ENCODE measurements at places on chromosomes 1 and 21.
A peak's percentile ranks its signal among the peaks of the same experiment; 100 is the strongest.

DNA sequence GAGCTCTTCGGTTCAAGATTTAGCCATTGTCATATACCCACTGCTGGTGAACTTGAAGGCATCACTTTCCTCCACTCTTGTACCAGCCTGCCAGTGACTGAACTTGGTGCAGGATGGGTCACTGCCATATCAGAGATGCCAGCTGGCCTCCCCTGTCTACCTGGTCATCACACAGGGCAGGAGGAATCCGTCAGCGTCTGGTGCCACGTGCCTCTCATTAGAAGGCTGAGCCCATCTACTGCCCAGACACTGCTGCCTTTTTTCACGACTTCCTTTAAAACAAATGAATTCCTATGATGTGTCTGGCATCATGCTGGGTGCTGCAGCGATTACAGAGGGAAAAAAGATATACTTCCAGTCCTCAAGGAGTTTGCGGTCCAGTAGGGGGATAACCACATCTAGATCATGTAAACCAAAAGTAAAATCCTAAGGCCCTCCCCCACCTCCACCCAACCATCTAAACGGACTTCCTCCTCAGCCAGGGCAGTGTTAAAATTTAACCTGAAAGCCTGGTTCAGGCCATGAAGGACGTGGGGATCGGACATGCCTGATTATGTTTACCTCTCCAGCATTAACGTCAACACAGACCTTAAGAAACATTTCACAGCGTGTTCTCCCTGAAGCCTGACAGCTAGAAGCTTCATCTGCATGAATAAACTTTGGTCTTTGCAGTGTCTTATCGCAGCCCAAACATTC, 29.2 kb upstream of the PDE9A start:
- no peak for DNase-seq

DNA sequence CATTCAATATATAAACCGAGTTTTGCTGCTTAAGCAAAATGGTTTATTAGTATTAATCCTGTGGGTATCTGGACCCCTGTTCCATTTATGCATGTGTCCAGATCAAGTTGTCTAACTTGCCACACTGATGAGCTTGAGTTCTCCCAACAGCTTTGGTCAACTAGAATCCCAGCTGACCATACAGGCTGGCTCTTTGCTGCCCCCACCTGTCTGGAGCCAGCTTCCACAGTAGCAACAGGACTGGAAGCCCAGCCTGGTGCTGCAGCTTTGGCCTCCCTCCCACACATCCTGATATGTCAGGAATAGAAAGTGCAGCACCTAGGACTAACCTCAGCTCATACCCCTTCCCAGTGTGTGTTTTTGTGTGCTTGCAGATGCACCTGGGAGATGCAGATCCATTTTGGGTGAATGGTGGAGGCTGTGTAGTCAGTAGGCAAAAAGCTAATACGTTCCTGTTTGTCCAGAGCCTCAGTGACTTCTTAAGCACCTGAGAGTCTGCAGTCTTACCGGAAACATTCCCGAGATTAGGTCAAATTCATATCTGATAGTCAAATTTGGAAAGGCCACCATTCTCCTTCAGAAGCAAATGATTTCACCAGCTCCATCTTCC, 40.9 kb upstream of the BEND5 start:
- DNase-seq: peak; percentile 77

DNA sequence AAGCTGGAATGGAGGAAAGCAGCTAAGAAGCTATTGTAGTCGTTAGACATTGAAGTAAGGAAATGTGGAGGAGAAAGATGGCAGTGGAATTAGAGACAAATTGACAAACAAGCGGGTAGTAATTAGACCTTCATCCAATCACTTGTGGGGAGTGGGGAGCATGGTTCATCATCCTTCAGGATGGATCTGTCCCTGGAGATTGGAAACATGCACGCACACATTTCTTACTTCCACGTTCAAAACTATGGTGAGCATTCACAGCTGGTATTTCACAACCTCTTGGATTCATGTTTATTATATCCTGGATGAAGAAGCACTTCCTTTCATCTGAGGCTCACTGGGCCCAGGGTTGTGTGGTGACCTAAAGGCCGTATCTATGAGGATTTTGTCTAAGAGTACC, 188.1 kb downstream of the ST6GALNAC3 start:
- DNase-seq: no peak

GRCh38 chr1:200873116-200873670, 412 bp downstream of the GPR25 start:
- DNase-seq: no peak

DNA sequence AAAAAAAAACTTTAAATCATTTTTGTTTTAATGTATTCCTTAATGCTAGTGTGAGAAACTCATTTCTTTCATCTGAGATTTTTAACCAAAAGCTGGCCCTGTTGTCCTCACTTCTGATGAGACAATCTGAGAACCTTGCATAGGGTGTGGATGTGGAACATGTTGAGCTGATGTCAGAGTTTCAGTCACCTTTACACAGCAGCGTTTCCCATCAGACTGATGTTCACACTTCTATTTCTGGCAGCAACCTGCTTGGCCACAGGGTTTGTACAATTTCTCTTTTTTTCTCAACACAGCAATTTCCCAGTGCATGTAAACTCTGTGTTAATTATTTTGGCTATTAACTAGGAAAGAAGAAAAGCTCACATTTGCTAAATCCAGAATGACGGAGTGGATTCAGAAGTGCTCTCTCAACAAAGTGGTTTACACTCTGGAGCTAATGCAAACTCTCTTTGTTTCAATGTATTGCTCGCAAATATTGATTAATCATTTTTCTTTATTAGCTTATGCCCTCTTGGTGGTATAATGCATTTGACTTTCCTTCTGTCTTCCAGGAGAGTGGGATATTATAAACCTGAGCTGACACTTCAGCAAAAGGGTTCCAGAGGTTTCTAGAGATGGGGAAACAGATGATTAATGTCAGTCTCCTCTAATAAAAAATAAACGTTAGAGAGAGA, 70.5 kb upstream of the HSPA13 start:
- DNase-seq: no peak

GRCh38 chr1:18174037-18174436, 66.4 kb downstream of the IGSF21 start:
- DNase-seq: no peak

DNA sequence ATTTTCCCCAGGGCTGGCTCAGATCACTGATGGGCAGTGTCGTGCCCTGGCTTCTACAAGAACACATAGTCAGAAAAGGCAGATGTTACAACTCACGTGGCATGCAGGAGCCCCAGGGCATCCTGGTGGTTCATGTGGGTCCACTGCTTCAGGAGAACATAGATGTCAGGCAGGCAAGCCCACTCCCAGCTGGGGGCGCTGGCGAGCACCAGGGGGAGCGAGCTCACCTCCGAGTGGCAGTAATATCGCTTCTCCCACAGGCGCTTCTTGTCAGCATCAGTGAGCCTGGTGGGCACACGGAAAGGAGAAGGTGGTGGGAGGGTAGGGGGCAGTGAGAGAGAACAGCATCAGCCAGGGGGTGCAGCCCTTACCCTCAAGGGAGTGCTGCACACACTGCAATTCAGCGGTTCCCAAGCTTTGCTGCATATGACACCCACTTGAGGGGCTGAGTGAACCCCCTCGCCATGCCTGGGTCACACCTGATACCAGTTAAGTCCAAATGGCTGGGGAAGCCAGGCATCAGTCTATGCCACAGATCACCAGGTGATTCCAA, 34.3 kb upstream of the PPP1R15B start:
- peak; percentile 71 for DNase-seq

DNA sequence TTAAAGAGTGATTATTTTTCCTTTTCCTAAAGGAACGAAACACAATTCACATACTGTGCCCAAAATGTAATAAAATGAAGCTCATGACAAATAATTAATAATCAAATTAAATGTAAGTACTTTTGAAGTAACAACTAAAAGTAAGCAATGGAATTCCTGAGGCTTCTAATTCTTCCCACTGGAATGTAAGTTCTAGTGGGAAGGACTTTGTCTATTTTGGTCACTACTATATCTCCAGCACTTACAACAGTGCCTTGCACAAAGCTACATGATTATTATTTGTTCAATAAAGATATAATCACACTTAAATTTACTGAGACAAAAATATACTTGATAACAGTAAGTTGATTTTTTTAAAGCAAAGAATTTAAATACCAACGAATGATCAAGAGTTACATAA, 128.8 kb downstream of the COQ8A start:
- no peak for DNase-seq

DNA sequence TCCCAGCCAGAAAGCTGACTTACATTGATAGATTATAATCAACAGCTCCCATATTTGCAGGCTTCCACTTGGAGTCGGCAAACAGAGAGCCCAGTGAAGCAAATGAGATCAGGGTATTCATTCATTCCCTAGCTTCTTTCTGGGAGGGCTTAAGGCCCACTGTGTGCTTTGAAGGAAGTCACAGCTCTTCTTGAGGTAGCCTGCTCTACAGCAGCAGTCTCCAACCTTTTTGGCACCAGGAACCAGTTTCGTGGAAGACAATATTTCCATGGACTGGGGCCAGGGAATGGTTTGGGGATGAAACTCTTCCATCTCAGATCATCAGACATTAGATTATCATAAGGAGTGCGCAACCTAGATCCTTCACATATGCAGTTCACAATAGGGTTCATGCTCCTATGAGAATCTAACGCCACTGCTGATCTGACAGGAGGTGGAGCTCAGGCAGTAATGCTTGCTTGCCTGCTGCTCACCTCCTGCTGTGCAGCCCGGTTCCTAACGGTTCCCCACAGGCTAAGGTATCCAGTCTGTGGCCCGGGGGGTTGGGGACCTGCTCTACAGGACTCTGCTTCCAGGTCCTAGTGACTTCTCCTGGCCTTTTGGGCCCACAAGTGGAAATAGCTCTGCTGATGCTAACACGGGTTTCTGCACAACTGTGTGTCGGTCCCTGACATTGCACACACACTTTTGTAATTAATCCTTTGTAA, 13.7 kb upstream of the ADAM30 start:
- no peak for DNase-seq

GRCh38 chr1:184755226-184756065, 788 bp upstream of the EDEM3 start:
- peak; percentile 24 for DNase-seq

- DNase-seq: peak; percentile 20
Observed at GRCh38 chr1:240465531-240465940, 146.4 kb downstream of the GREM2 start.

DNA sequence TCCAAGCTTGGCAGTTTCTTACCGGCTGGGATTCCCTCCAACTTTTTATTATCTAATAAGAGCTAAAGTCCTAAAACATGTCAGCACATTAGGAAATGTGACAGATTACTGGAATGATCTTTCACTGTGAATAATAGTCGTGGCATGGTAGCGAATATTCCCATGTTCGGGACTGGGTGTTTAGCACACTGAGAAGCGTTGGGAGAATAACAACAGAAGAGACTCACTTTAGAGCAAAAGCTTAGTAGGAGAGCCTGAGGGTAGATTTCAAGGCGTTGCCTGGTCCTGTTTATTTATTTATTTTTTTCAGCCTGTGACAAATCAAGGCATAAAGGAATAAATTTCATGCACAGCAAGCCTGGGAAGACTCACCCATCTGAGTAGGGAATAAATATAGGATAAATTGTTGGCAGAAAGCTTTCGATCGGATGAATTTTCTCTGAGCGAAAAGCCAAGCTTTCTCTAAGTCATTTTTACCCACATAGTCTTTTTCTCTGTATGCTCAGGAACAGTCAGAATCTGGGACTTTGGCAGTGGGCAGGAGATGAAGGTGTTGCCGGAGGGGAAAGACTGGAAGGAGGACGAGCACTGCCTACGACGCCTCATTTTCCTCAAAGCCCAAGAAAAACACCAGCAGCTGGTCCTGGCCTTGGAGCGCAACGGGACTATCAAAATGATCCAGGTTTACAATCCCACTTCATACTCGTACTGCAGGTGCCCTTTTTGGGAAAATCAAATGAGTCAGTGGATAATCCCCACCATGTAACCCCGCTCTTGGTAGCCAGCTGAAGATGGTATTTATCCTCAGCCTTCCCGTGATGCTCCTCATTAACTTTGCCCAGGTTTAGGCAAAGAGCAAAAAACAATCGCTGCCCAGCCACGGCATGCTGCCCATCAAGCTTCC, 97.2 kb downstream of the WDR64 start:
- no peak for DNase-seq

GRCh38 chr1:45522324-45523104, 830 bp upstream of the PRDX1 start:
- no peak for DNase-seq

GRCh38 chr1:229538945-229539344, 19.6 kb downstream of the ABCB10 start:
- no peak for DNase-seq

DNA sequence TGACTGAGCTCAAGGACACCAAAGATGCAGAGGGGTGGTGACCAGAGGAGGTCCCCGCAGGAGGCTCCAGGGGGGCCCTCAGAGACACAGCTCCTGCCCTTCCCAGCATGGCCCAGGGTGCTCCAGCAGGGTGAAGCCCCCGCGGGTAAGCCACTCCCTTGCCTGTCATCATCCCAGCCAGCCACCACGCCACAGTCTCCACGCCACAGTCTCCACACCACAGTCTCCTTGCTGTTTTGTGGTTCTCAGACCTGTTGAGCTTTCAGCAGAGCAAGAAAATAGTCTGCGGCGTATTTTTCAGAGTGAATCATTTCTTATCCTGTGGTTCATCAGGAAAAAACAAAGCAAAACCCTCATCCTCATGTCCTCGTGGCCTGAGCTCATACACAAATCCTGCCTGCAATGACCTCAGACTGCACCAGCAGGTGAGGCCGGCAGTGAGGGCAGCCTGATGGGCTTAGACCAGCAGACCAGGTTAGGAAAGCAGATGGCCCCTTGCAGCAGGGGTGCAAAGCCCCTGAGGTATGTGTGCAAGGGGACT, 25.7 kb upstream of the ABCG1 start:
- DNase-seq: no peak

- DNase-seq: no peak
Observed at GRCh38 chr1:110638058-110638457, 31.9 kb upstream of the KCNA2 start.

DNA sequence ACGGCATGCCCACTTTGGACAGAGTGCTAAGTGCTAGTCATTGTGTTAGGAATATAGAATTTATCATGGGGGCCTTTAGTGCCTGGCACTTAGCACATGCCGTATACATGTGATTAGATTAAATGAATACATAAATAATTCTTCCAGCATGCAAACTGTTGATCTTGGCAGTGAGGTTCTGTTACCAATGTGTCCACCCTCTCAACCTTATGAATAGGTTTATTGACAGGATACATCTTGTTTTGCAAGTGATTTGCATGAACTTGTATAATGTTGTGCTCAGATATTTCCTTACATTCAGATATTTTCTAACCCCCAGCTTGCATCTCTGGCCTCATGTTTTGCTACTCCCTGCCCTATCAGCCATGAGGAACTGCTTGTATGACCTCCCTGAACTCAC, 60.3 kb upstream of the ZNF648 start:
- no peak for DNase-seq

Measured in neural progenitor cell (in vitro differentiated cells).